ENCODE measurements at places on chromosomes 7 and 10.

GRCh38 chr7:133609806-133610205, 356.9 kb downstream of the EXOC4 start:
- no peak for DNase-seq

GRCh38 chr10:7700577-7701125, 2.5 kb upstream of the ITIH2 start:
- no peak for DNase-seq

- DNase-seq, result no peak
These were observed 119.2 kb downstream of the GALNT11 start for GRCh38 chr7:152144557-152145245.

DNA sequence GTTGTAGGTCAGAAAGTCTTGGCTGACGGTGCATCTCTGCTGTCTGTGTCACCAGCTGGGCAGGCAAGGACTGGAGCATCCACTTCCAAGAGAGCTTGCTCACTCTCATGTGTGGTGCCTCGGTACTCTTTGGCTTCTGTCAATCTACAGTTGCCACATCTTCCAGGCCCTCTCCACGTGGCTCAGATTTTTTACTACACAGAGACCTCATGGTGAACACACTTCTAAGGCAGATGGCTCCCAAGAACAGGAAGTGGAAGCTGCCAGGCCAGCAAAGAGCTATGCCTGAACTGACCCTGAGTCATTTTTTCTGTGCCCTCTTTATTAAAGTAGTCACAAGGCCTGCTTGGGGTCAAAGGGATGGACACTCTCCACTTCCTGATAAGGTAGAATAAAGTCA, 351.5 kb upstream of the AUTS2 start:
- no peak for DNase-seq

GRCh38 chr10:19629567-19629966, 186.7 kb upstream of the PLXDC2 start:
- peak; percentile 15 for DNase-seq
